ENCODE measurements at places on chromosomes 12 and 14. TPM values are rescaled to one million over a fixed set of nuclear protein-coding genes. Genes with fewer than 3 reads are reported as not detected.
A peak's percentile ranks its signal among the peaks of the same experiment; 100 is the strongest.

DNA sequence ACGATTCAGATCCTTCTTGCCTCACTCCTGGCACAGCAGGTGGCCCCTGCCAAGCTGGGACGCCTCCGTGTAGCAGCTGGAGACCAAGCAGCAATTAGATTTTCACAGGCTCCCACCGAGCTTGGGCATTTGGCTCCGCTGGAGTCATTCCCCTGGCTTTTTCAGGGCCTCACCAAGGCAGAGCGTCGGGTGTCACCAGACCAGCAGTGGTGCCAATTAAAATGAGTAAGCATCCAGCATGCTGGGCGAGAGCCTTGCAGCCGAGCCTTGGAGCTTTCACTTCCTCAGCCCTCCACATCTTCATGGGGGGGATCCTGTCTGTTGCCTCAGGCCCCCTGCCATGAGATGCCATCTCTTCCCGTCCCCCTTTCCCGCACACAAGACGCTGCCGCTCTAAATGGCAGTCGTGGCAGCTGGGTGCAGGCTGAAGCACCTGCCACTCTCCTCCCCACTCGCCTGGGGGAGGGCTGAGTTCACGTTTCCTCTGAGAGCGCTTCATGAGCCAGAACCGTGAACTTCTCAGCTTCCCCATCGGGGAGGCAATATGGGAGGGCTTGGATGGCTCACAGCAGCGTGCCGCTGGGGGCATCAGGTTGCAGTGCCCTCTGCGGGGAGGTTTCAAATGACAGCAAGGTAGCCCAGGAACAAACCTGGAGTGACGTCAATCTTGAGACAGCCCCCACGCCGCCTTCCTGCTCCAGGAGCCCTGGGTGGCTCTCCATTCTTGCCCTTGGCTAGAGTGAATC is 11.7 kb downstream of the TPCN1 start:
- H3K27ac ChIP-seq: no peak overlapping the region
- H3K4me3 ChIP-seq: no peak overlapping the region
- no peaks in the 10 kb centered on the region for H3K27me3 ChIP-seq

KRT6C gene
- total RNA-seq: not detected

DNA sequence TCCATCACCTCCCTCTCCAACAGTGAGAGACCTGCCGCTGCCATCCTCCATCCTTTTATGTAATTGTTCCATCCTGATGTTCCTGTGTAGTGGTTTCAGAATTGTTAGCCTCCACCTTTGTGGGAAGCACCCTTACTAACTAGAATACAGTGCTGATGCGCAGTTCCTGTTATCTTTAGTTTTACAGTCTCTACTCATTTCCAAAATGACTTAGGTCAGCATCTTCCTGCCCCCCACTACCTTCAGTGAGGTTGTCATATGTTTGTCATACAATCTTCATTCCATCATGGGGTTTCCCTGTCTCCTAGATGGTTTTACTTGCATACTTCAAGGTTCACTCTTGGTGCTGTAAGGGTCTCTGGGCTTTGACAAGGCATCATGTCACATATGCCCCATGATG is 69.8 kb downstream of the EML1 start:
- no peak overlapping the region for H3K4me3 ChIP-seq
- no peaks in the 10 kb centered on the region for H3K4me1 ChIP-seq
- no peak for DNase-seq
- no peak overlapping the region for H3K27ac ChIP-seq

CCDC184 gene
- 12.6 TPM for total RNA-seq

- H3K4me3 ChIP-seq: no peak overlapping the region
- H3K4me1 ChIP-seq: no peaks in the 10 kb centered on the region
- no peak overlapping the region for H3K27ac ChIP-seq
- H3K27me3 ChIP-seq: peaks cover 65% of the 10 kb centered on the region
These were observed 364.8 kb downstream of the SNAPC1 start for GRCh38 chr14:62126879-62127478.

- no peak for DNase-seq
- H3K27me3 ChIP-seq: no peaks in the 10 kb centered on the region
- H3K4me3 ChIP-seq: no peak overlapping the region
- peaks cover 46% of the 10 kb centered on the region for H3K4me1 ChIP-seq
These were observed 15.0 kb downstream of the CSRP2 start for GRCh38 chr12:76863837-76864236.

NID2 gene
- total RNA-seq: 42.5 TPM

- no peak overlapping the region for H3K4me3 ChIP-seq
- no peak overlapping the region for H3K27ac ChIP-seq
- H3K27me3 ChIP-seq: peaks cover 10% of the 10 kb centered on the region
- H3K4me1 ChIP-seq: no peaks in the 10 kb centered on the region
These were observed 16.5 kb upstream of the SEL1L start for GRCh38 chr14:81550001-81550637.

GRCh38 chr14:91580876-91581577 is 70.9 kb upstream of the PPP4R3A start:
- no peak for DNase-seq
- H3K4me3 ChIP-seq: no peak overlapping the region
- peaks cover 47% of the 10 kb centered on the region for H3K27me3 ChIP-seq
- H3K36me3 ChIP-seq: no peaks in the 10 kb centered on the region

DNA sequence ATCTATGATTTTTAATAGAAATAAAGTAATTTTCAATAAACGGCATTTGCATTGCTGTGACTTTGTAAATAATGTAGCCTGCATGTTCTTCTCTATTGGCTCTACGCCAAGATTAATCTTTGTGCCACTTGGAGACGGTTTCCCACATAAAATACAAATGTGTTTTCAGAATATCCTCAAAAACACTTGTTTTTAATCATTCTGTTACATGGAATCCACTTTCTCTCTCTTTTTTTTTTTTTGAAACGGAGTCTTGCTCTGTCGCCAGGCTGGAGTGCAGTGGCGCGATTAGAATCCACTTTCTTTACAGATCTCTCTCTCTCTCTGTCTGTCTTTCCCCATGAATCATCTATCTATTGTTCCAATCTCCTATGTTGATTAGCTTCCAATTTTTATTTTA is 22.8 kb upstream of the SSPN start:
- no peaks in the 10 kb centered on the region for H3K36me3 ChIP-seq
- H3K4me1 ChIP-seq: peaks cover 10% of the 10 kb centered on the region
- DNase-seq: no peak
- no peak overlapping the region for H3K27ac ChIP-seq
- H3K27me3 ChIP-seq: no peaks in the 10 kb centered on the region

- DNase-seq: no peak
- peaks cover 3% of the 10 kb centered on the region for H3K36me3 ChIP-seq
- peaks cover 36% of the 10 kb centered on the region for H3K4me1 ChIP-seq
- H3K27ac ChIP-seq: no peak overlapping the region
- no peak overlapping the region for H3K4me3 ChIP-seq
These were observed 7.3 kb downstream of the PSEN1 start for GRCh38 chr14:73143617-73144016.

DBX2 gene
- not detected for total RNA-seq

WSB2 gene
- total RNA-seq: 77.3 TPM

L3HYPDH gene
- total RNA-seq: 16.8 TPM

DNA sequence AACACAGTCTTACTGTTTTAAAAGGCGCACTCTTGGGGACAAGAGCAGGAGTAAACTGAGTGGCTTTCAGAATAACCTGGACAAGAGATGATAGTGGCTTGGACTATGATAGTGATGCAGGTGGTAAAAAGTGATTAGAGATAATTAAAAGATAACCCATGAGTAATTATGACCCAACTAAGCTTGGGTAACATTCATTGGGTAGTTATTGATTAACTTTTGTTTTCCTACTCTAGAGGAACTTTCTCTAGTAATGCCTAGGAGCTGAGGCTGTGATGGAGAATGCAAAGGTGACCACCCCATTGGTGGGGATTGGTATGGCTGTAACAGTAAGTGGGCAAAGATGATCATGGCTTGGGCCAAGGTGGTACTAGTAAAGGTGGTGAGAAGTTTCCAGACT is 22.3 kb upstream of the FRS2 start:
- no peaks in the 10 kb centered on the region for H3K36me3 ChIP-seq
- DNase-seq: no peak
- H3K4me3 ChIP-seq: no peak overlapping the region
- H3K27ac ChIP-seq: no peak overlapping the region

GRCh38 chr12:132814232-132814631 is 14.4 kb downstream of the GOLGA3 start:
- no peaks in the 10 kb centered on the region for H3K27me3 ChIP-seq
- no peak overlapping the region for H3K27ac ChIP-seq
- DNase-seq: no peak
- peaks cover 21% of the 10 kb centered on the region for H3K36me3 ChIP-seq
- no peak overlapping the region for H3K4me3 ChIP-seq
- no peaks in the 10 kb centered on the region for H3K4me1 ChIP-seq

DNA sequence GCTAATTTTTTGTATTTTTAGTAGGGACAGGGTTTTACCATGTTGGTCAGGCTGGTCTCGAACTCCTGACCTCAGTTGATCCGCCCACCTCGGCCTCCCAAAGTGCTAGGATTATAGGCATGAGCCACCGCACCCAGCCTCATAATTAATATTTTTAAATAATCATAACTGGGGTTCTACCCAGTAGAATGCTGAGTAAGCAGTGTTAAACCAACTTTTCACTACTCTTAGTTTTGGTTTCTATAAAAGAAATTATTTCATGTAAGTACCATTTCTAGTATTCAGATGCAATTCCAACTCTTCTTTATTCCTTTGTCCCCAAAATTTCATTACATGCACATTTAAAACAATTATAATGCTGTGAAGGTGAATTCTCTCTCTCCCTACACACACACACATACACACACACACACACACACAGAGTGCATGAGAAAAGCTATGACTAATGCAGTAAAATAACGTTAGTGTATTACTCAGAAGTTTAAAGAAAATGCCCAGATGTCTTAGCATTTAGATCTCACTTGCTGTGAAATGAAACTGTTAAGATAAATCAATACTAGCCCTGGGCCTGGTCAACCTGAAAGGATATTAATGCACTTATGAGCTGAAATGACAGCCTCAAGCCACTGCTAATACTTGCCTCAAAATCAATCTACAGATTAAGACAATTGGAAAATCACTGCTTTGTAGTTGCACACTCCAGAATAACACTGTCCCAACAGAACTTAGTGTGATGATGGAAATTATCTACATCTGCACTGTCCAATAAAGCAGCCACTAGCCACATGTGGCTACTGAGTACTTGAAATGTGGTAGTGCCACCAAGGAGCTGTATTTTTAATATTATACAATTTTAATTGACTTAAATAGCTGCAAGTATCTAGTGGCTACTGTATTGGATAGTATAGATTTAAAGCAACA is 36.0 kb downstream of the PTPN21 start:
- peaks cover 11% of the 10 kb centered on the region for H3K36me3 ChIP-seq
- peaks cover 19% of the 10 kb centered on the region for H3K4me1 ChIP-seq
- no peaks in the 10 kb centered on the region for H3K27me3 ChIP-seq

- H3K36me3 ChIP-seq: no peaks in the 10 kb centered on the region
- no peak overlapping the region for H3K4me3 ChIP-seq
- peaks cover 5% of the 10 kb centered on the region for H3K4me1 ChIP-seq
These were observed 591.0 kb upstream of the TMEM132C start for GRCh38 chr12:127675936-127676335.

GRCh38 chr12:98418357-98419075 is 96.9 kb upstream of the TMPO start:
- H3K36me3 ChIP-seq: no peaks in the 10 kb centered on the region
- H3K4me3 ChIP-seq: no peak overlapping the region
- DNase-seq: no peak
- H3K27ac ChIP-seq: peak overlapping the region; percentile 68
- peaks cover 28% of the 10 kb centered on the region for H3K4me1 ChIP-seq

NTN4 gene
- total RNA-seq: 6.0 TPM

DNA sequence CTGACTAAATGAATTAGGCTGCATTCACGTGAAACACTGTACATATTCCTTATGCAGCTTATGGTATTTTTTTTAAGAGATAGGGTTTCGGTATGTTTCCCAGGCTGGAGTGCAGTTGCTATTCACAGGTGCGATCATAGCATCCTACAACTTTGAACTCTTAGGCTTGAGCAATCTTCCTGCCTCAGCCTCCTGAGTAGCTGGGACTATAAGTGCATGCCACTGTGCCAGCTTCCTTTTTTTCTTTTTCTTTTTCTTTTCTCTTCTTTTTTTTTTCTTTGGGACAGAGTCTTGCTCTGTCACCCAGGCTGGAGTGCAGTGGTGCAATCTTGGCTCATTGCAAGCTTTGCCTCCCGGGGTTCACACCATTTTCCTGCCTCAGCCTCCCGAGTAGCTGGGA is 35.8 kb upstream of the SPPL3 start:
- DNase-seq: no peak
- H3K36me3 ChIP-seq: no peaks in the 10 kb centered on the region
- H3K27ac ChIP-seq: no peak overlapping the region
- no peak overlapping the region for H3K4me3 ChIP-seq
- H3K4me1 ChIP-seq: peaks cover 4% of the 10 kb centered on the region

DNA sequence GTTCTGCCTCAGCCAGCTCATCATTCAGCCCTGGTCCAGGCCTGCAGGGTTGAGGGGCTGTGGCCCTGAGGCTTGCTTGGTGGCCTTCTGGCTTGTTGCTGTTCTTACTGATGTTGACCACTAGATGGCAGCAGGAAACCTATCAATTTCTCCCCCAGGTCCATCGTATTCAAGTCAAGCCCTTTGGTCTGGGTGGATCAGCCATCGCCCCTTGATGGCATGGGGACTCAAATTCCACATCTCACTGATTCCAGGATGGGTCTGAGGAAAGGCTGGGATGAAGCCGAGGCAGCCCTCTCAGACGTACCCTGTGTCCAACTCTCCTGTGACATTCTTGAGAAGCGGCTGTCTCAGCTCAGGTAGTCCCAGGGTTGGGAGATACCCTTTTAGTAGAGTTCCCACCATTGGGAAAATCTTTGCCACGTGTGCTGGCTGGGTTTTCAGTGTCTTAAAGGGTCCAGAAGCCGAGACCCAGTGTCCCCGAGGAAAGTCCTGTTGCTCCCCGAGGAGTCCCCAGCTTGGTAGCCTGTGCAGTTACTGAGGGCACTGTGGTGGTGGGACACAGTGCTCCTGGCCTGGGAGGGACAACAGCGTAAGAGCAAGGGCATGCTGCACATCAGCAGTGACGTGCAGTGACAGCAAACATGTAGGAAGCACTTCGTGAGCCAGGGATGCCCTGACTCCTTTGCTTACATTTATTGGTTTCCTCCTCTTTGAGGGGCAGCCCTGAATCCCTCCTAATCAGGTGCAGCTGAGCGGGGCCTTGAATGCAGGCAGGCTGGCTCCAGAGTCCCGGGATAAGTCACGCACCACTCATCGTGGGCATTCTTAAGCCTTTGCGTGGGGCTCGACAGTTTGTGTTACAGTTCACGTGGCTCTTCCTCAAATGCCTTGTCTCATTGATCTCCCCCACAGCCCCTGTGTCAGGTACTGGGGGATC is 58.6 kb downstream of the TSPAN9 start:
- no peak overlapping the region for H3K4me3 ChIP-seq
- H3K27me3 ChIP-seq: no peaks in the 10 kb centered on the region
- peak; percentile 45 for DNase-seq
- H3K27ac ChIP-seq: no peak overlapping the region
- H3K4me1 ChIP-seq: peaks cover 30% of the 10 kb centered on the region

GRCh38 chr14:71855399-71856036 is 76.7 kb upstream of the RGS6 start:
- H3K27ac ChIP-seq: no peak overlapping the region
- peak; percentile 77 for DNase-seq
- no peaks in the 10 kb centered on the region for H3K27me3 ChIP-seq
- H3K4me1 ChIP-seq: peaks cover 14% of the 10 kb centered on the region
- H3K4me3 ChIP-seq: no peak overlapping the region

- H3K27me3 ChIP-seq: no peaks in the 10 kb centered on the region
- H3K27ac ChIP-seq: no peak overlapping the region
- no peak overlapping the region for H3K4me3 ChIP-seq
These were observed 10.2 kb downstream of the GSKIP start for GRCh38 chr14:96373538-96373937.
